ENCODE measurements at places on chromosomes 7 and 10. TPM values are rescaled to one million over a fixed set of nuclear protein-coding genes. Genes with fewer than 3 reads are reported as not detected.

- DNase-seq: peak; percentile 13
Observed at GRCh38 chr7:73919694-73920375, 58.9 kb downstream of the TMEM270 start.

GRCh38 chr10:52249850-52250395, 64.2 kb upstream of the DKK1 start:
- no peak for DNase-seq

DNA sequence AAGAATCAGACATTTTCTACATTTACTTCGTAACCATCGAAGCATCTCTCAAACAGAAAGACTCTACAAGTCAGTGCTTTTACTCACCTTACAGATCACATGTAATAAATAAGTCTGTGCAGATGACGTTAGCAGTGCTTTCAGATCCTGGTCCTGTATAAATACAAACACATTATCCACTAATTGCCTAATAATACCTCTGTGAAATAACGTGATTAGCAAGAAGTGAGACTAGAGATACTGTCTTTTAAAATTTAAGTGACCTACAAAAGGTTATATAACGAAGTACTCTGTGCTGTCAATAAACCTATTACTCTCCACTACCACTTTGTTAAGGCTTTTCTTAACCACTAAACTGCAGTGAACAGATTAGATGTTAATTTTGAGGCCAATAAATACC, 246.9 kb downstream of the NSUN6 start:
- DNase-seq: no peak

GRCh38 chr7:128191136-128191844, 49.8 kb upstream of the LEP start:
- no peak for DNase-seq

DNA sequence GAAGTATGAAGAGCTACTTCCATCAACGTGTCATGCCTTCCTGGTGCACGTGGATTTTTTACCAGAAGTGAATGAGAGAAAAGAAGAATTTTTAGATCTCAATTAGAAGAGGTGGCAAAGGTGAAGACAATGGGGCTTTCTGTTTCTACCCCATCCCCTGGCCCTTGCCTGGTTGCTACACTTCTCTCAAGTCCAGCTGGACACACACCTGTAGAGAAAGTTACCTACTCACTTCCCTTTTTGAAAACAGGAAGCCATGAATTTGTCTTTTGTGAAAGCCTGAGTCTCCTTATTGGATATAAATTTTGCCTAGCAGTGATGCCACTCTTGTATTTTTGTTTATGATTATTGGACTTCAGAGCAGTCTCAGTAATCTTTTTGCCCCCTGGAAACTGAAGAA, 142.9 kb upstream of the AKR1E2 start:
- no peak for DNase-seq

DNA sequence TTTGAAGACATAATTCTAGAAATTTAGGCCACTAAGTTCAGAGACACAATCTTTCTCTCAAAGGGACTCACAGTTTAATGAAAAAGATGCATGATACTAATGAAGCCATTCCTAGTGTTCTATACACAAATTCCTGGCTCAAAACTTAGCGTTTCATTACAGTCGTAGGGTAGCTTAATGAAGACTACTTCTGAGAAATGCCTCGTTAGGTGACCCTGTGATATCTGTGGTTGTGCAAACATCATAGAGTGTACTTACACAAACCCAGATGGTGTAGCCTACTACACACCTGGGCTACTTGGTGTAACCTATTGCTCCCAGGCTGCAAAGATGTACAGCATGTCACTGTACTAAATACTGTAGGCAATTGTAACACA, 488 bp upstream of the CHCHD3 start:
- DNase-seq: no peak

DNA sequence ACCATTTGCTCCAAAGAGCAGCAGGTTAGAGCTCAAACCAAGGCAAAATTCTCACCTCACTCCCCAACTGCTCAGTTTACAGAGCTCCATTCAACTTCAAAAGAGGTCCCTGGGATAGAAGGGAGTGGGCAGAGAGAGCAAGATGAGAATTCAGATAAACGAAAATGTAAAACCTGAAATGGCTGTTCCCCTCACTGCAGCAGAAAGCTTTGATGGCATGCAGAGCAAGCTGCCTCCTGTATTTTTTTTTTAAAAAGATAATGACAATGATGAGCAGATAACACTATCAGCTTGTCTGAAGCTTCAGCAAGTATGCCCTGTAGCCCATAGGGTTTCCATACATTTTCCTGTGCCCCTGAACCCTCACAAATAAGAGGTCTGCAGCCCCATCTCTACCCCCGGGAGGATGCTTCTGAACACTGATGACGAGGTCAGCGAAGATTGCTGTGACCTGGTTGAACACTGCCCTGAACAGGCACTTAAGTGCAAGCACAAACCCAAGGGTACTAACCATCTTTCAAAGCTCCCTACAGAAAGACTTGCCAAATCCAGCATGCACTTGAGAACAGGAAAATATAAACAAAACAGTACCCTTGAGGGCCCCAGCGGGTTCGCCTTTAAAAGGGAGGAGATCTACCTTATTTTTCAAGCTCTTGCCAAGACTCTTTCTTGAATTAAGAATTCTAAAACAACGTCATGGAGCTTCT, 81.3 kb downstream of the GLI3 start:
- DNase-seq: no peak

DNA sequence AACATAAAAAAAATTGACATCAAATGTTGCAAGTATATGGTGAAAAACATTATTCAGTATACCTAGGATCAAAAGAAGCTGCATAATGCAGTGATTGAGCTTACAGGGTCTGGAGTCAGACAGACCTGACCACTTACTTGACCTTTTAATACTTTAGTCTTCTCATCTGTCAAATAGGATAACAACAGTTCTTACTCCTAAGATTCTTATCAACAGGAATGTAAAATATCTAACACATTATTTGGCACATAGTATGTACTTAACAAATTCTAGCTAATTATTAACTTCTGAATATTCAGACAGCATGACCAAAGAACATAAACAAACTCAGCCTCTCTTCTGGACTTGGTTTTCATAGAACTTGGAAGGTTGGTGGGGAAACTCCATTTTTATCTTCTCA, 45.6 kb upstream of the PIP4K2A start:
- DNase-seq: no peak

DNA sequence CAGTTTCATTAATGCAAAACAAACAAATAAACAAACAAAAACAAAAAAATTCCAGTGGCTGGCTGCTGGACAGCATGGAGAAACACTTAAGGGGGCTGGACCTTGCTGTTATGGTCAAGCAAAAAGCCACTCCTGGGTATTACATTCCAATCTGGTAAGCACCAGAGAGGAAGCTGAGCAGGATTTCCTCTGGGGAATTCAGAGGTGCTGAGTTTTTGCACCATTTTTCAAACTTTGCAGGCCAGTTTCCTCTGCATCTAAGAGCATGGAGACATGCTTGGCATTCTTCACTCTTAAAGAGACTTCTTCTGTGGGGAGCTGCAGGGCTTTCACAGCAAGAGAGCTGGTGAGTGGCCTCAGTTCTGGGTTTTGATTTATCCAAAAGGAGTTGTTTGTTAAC, 84.5 kb downstream of the FZD1 start:
- DNase-seq: no peak

- peak; percentile 58 for DNase-seq
Observed at GRCh38 chr10:109411917-109412316, 511.4 kb downstream of the XPNPEP1 start.

GRCh38 chr10:103207141-103207540, 14.1 kb upstream of the NT5C2 start:
- no peak for DNase-seq

GRCh38 chr7:99644431-99644830, 27.7 kb downstream of the ZSCAN25 start:
- DNase-seq: no peak

DNA sequence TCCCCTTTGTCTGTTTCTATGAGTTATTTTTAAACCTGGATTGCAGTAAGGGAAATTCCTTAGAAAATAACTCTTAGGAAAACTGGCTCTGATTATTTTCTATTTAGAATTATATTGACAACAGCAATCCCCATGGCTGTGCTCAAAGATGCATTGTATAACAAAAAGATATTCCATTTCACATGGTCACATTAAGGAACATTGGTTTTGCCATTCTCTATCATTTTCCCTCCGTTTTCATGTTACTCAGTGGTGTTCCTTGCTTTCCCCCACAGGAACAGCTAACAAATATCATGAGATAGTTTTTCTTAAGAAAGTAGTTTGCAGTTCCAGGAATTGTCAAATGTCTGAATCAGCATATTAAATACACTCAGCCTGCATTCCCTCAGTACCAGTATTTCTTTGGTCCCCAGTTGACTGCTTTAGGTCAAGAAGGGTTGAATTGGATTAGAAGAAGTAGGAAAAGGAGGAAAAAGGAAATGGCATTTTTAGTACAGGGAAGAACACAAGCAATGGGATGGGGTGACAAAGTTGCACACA, 436.7 kb downstream of the TNS3 start:
- DNase-seq: peak; percentile 35

GRCh38 chr10:31707093-31708039, 221.3 kb downstream of the ARHGAP12 start:
- peak; percentile 86 for DNase-seq

GRCh38 chr10:124875596-124875995, 66.3 kb upstream of the ZRANB1 start:
- no peak for DNase-seq

- peak; percentile 79 for DNase-seq
Observed at GRCh38 chr10:102133373-102134195, 744 bp downstream of the PPRC1 start.

DNA sequence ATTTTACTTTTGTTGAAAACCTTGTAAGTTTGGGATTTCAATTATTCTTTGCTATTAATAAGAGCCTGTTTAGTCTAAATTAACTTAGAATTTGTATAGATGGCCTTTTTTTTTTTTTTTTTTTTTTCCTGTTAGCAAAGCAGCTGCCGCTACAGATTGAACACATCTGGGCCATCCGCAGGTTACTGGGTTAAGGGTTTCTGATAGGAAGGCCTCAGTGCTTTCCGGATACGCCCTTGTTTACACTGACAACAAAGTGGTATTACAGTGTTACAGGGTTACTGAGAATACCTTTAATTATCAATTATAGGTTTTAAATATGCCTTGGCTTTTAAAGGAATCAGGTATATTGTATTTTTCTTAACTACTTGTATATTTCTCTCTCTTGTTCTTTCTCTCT, 76.8 kb downstream of the PTN start:
- DNase-seq: peak; percentile 7

GRCh38 chr10:87659571-87660483, at the start of gene PAPSS2:
Gene PAPSS2 (plus strand): TSS chr10:87659878. CDS start chr10:87659982, 104 bp downstream.
- peak; percentile 76 for DNase-seq

DNA sequence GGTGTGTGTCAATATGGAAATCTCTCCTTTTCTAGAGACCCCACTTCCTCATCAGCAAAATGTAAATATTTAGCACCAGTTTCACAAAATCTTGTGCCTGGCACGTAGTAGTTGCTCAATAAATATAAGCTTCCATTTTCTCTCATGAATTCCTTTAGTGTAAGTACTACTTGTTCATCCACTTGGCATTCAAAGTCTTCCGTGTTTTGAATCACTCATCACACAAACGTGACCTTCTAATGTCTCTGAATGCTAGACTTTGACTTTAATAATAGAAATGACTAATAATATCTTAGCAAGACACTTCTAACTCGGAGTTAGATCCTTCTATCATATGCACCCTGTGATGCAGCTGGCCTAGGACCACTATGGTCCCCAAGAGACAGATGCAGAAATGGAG, 168.7 kb upstream of the ZNF32 start:
- DNase-seq: no peak

GRCh38 chr10:87608756-87609155, 50.9 kb upstream of the PAPSS2 start:
- peak; percentile 25 for DNase-seq

DNA sequence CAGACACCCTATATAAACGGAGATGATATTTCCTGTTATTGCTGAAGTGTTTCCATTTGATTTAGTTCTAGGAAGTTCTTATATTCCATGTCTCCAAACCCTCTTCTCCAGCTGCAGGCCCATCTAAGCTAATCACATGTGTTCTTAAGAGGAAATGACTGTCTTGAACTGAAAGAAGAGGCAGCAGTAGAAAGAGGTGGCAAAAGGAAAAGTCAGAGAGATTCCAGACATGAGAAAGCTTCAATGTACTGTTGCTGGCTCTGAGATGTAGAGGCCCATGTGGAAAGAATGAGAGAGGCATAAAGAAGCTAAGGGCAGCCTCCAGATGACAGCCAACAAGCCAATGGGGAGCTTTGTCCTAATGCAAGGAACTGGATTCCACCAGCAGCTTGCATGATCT, 287.2 kb downstream of the GFRA1 start:
- no peak for DNase-seq

DNA sequence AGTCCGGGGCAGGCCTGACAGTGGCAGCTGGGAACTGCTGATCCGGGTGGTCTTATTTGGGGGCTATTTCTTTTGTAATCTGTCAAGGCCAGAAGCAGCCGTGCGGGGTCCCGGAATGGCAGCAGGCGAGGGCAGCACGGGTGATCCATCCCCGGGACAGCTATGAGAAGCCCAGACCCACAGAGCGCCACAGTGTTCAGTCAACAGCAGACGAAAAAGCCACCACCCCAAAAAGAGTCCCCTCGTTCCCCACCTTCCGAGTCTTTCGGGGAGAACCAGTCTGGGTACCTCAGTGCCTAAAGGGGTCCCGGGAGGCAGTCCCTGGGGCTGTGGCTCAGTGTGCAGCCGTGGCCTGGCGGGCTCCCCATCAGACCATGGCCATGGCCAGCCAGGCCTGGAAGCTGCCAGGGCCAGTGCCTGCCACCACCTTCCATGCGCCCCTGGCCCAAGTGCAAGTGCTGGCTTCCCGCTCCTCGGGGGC, 125.1 kb upstream of the KCTD7 start:
- DNase-seq: peak; percentile 40

DNA sequence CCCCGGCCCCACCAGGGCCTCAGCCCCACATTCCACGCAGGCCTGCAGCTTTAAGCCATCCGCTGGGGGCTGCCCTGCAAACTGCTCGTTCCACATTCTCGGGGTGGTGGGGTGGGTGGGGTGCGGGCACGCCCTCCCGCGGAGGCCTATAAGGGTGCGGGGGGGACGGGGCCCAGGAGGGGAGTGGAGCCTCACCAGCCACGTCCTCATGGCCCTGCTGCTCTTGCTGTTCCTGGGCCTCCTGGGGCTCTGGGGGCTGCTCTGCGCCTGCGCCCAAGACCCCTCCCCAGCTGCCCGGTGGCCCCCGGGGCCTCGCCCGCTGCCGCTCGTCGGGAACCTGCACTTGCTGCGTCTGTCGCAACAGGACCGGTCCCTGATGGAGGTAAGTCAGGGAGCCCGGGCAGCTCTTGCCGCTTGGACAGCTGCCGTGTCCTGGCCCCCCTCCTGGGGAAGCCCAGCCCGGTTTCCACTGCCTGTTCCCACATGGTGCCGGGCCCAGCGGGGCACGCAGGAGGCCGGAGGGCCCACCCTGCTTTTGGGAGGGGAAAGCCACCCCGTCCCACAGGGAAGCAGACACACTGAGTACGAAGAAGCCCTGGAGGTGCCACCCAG, at the start of gene CYP2W1:
TSS of gene CYP2W1 (plus strand) at position 178 of the 612 bp plus-strand sequence. CDS start at position 209, 31 bp downstream.
- no peak for DNase-seq

- DNase-seq: peak; percentile 65
Observed at GRCh38 chr7:5528071-5528814, 104.6 kb upstream of the TNRC18 start.

Gene CYP2C8
- 0.69 TPM for polyA plus RNA-seq

Gene KCNH2
- polyA plus RNA-seq: 1.5 TPM

Gene ADCY1
- polyA plus RNA-seq: 2.9 TPM

Gene FRAT1
- polyA plus RNA-seq: 2.1 TPM

Gene TECTB
- not detected for polyA plus RNA-seq

Gene TFPI2
- polyA plus RNA-seq: 7.8 TPM

Gene TSPAN12
- 44.2 TPM for polyA plus RNA-seq

Gene UCN3
- polyA plus RNA-seq: 1.4 TPM

Gene CTAGE15
- polyA plus RNA-seq: not detected

Data from kidney (tissue), 22 donors.